Stimulated activated naive CD8-positive, alpha-beta T cell treated with anti-CD3 and anti-CD28 coated beads, Interleukin-15, amount 100 ng/mL, for 72 hours (primary cell): ENCODE measurements at places on chromosomes 1 and 21.
A peak's percentile ranks its signal among the peaks of the same experiment; 100 is the strongest.

- no peak for DNase-seq
Observed at GRCh38 chr1:109980324-109981003, 4.1 kb upstream of the AHCYL1 start.

GRCh38 chr21:9759972-9760371, 761.4 kb upstream of the TPTE start:
- DNase-seq = no peak

GRCh38 chr1:36225283-36225899, 1.1 kb downstream of the THRAP3 start:
- DNase-seq = no peak

GRCh38 chr1:229034342-229034741, 236.6 kb upstream of the RAB4A start:
- DNase-seq = no peak

- DNase-seq = no peak
Observed at GRCh38 chr1:178241057-178241456, 147.2 kb downstream of the RASAL2 start.

- DNase-seq = no peak
Observed at GRCh38 chr1:240496941-240497340, 115.0 kb downstream of the GREM2 start.

GRCh38 chr1:151292207-151293030, 10.3 kb downstream of the ZNF687 start:
- DNase-seq = no peak

DNA sequence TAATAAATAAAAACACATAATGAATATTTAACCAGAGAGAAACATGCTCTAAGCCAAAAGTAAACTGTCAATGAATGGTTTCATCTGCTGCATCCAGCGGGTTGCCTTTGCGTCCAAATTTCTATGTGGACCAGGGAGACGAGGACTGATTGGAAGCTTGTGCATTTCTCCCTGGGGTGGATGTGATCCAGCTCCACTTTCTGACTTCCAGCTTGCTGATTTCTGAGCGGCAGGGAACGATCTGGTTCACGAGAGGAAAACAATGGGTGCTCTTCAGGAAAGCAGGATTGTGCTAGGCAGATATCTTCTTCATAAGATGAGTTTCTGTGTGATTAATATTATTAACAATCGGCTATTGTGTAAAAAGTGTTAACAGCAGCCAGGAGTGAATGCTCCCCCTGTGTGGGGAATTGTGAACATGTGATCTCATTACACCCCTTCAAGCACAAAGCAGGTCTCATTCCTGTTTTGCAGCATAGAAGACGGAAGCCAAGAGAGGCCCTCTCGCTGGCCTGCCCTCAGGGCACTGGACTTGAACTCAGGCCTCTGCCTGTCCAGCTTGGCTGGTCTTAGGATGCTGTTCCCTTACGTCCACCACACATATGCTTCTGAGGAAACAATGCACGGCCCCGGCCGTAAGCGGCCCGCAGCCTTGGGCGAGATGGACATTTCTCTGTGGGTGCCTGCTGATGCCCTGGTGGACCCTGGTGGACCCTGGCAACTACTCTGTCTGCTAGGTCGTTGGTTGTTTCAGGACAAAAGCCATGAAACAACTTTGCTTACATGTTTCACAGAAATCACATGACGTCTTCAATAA, 183.4 kb upstream of the C1orf174 start:
- DNase-seq = no peak

DNA sequence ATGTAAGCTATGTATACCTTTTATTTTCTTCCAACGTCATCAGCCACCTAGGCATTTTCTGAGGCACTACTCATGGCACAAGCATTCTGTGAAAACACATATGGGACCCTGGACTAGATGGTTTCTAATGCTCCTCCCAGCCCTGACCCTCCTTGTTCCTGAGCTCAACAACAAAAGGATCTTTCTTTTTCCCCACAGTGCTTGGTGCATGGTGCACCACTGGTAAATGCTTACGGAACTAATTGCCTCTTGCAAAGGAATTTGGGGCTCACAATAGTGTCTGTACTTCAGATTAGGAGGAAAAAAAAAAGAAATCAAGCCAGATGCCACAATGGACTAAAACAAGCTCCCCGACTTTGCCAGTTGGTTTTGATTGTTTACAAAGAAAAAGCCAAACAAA, 390.5 kb downstream of the PLPP3 start:
- DNase-seq = no peak

DNA sequence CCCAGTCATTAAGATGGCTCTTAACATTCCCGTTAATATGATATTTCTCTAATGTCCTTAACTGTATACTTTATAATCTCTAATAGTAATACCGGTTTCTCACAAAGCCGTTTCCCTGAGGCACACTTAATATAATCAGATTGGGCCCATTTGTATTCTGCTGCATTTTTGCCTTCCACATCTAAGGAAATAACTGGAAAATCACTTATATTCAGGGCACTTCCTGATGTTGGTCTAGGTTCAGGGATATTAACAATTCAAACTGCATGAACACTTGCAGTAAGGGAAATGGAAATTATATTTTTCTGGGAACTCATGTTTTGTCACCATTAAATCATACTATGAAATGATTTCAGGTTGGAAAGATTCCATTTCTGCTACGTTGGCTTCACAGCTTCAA, 119.8 kb downstream of the TPR start:
- no peak for DNase-seq

GRCh38 chr21:23452384-23453083, 2154.7 kb downstream of the MRPL39 start:
- peak; percentile 10 for DNase-seq

GRCh38 chr1:147549526-147549925, 8.2 kb downstream of the BCL9 start:
- DNase-seq = no peak

GRCh38 chr1:164051782-164052181, 507.2 kb upstream of the PBX1 start:
- DNase-seq = no peak

GRCh38 chr1:5220821-5221220, 566.4 kb downstream of the AJAP1 start:
- DNase-seq = no peak

DNA sequence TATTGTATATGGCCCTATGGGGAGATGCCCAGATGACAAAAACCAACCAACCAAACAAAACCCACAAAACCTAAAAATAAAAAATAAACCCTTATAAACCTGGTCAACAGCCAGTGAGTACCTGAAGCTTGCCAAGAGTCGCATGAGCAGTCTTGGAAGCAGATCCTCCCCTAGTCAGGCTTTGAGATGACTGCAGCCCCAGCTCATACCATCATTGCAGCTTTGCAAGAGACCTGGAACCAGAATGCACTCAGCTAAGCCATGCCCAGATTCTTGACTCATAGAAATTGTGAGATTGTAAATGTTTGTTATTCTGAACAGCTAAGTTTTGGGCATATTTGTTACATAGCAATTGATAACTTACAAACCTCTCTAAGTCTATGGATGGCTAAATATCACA, 326.8 kb downstream of the HLX start:
- DNase-seq = no peak

DNA sequence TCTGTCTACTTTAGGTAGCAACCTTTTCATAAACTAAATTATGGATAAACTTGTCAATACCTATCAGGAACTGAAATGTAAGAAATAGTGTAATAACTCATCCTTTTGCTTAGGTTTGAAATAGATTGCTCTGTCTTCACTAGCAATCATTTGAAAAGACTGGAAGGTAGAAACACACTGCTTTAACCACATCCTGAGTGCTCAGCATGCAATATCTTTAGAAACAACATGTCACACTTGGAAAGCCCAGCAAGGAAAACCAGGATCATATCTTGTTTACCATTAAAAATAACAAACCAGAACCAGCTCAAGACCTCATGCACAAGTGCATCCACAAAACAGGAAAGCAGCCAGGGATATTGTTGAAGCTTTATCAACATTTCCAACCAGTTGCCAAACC, 3.6 kb downstream of the KCNJ6 start:
- DNase-seq = no peak

GRCh38 chr1:210151052-210151672, 81.4 kb upstream of the SERTAD4 start:
- DNase-seq = no peak

DNA sequence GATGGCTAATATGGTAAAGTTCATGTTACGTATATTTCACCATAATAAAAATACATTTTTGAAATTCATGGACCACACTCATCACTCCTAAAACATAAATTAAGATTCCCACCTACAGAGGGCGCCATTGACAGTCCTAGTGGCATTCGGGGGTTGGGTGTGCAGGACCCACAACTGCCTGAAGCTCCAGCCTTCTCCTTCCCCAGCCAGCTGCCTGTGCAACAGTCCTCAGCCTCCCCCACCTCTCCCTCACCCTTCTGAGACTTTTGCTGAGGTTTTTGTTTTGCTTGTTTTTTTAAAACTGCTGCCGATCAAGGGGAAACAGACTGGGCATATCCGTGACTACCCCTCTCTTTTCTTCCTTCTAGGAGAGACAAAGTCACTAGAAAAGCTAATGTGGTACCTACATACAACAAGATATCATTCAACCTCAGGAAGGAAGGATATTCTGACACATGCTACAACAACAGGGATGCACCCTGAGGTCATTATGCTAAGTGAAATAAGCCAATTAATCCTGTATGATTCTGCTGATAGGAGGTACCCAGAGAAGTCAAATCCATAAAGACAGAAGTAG, 9.2 kb upstream of the EVA1C start:
- DNase-seq = peak; percentile 63

DNA sequence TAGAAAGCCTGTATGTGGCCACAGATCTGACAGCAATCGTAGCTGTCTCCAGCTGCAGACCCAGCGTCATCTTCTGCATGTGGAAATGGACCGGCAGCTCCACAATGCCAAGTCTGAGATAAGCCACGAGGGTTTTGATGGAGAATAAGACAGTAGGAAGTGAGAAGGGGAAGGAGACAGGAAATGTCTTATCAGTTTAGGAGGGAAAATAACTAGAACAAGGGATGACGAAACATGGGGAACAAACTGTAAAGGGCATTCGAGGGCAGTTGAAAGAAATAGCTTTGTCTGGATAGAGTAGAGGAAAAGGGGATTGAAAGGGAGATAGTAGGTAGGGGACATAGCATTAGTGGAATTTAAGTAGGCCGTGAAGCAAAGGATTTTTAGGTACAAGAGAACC, 74.0 kb upstream of the CTTNBP2NL start:
- DNase-seq = no peak

- no peak for DNase-seq
Observed at GRCh38 chr1:17582124-17582774, 42.8 kb downstream of the ARHGEF10L start.

DNA sequence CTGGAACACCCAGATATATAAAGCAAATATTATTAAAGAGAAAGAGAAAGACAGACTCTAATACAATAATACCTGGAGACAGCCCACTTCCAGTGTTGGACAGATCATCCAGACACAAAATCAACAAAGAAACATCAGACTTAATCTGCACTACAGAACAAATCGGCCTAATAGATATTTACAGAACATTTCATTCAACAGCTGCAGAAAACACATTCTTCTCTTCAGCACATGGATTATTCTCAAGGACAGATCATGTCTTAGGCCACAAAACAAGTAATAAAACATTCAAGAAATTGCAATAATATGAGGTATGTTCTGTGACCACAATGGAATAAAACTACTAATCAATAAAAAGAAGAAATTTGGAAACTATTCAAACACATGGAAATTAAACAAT, 398.3 kb upstream of the DUSP10 start:
- no peak for DNase-seq

- no peak for DNase-seq
Observed at GRCh38 chr21:44454058-44454457, 1.3 kb upstream of the LRRC3 start.

DNA sequence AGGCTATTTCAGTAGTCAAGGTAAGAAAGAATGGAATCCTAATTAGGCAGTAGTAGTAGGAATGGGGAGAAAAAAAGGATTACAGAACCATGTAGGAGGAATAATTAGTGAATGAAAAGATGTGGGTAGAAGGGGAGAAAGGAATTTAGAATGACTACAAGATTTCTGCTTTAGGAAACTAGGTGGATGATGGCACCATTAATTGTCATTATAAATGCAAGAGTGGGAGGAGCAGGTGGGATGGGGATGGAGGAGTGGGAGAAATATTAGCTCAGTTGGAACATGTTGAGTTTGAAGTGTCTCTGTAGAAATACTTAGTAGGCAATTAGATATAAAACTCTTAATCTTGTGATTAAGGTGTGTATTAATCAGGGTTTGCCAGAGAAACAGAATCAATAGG, 50.0 kb upstream of the C21orf91 start:
- no peak for DNase-seq

DNA sequence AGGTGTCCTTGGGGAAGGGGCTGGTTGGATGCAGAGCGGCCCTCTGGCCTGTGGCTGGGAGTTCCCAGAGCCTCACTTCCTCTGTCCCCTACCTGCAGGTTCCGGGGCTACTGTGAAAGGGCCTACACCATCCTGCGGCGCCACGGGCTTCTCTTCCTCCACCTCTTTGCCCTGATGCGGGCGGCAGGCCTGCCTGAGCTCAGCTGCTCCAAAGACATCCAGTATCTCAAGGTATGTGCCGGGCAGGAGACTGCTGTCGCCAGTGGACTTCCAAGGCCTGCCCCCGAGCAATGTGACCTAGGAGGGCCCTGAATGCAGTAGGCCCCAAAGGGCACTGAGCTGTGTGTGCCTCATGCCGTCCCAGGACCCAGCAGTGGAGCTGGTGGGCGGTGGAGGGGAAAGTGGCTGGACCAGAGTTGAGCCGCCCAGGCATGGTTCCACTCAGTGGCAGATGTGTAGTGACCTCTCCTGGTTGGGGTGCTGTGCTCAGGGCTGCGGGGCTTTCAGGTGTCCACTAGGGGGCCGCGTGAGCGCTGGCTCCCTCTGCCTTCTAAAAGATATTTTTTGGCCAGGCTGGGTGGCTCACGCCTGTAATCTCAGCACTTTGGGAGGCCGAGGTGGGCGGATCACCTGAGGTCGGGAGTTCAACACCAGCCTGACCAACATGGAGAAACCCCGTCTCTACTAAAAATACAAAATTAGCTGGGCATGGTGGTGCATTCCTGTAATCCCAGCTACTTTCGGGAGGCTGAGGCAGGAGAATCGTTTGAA, 73.4 kb downstream of the PIK3CD start:
- peak; percentile 73 for DNase-seq

- DNase-seq = no peak
Observed at GRCh38 chr1:59364037-59364436, 67.1 kb downstream of the FGGY start.

- no peak for DNase-seq
Observed at GRCh38 chr1:11676386-11677103, 4.4 kb downstream of the MAD2L2 start.
